ENCODE measurements at places on chromosomes 5 and 9.
A peak's percentile ranks its signal among the peaks of the same experiment; 100 is the strongest.

DNA sequence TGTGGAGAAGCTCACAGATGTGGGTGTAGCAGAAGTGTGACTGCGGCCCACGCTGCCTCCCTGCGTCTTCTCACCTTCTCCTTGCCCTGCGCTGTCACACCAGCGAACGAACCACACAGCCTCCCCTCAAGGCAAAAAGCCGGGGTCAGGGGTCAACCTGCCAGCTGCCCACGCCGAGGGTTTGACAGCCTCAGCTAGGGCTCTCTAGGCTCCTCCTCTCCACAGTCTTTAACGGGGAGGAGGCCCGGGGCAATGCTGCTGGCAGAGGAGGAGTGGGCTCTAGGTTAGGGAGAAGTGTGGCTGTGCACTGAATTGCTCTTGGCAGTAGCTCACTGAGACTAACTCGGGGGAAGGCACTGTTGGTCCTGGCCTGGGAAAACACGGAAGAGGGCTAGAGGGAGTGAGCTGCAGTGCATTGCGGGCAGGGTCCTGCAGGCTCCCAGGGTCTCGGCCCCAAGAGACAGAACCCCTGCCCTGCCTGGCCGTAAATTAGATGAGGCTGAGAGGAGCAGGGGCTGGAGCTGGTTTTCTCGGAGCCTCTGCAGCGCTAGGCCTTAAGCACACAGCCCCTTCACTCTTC, 4.2 kb upstream of the TRIM52 start:
- no peak for DNase-seq

DNA sequence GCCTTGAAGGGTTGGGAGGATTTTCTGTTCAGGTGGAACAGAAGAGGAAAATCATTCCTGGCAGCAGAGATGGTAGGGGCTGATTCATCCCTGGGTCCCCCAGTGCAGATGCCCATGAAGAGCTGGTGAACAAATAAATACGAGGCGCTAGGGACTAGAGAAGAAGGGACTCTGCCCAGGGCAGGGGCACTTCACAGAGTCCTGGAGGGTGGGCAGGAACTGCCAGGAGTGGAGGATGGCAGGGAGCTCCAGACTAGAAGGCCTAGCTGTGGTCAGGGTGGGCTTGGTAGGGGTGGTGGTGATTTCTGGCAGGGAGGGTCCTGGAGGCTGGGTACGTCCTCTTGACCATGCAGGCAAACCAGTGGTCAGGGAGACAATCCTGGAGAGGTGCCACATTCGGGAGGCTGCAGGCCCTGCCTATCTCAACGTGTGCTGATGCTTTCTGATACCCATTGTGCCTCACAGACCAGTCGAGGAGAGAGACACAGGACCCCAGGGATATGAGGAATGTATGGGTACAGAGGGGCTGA, 69.9 kb downstream of the CRB2 start:
- DNase-seq: no peak

DNA sequence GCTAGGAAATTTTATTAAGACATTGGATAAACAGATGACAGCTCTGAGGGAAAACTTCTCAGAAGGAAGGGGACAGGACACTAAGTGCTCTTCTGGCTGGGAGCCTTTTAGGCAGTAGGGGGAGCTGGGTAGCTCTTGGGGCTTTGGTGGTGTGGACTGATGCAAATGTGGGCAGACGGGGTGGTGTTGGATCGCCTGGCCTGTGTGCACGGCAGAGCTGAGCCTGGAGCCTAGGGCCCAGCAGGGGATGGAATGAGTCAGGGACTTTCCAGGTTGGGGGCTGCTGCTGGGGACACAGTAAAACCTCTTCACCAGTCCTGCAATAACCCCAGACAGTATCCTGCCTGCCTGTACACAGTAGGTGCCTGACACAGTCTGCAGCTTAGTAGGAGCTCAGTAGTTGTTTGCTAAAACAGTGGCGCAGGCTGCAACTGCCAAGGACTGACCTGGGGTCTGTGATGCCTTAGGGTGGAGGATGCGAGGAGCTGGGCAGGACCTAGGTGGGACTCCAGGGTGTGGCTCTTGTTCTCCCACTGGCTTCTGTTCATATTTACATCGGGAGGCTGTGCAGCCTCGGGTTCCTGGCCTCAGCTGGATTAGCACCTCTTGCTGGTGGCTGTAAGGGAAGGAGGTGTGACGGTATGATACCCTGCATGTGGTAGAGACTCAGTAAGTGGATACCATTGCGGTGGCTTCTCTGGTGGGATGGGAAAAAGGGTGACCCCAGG, 83.8 kb downstream of the DAB2IP start:
- no peak for DNase-seq

DNA sequence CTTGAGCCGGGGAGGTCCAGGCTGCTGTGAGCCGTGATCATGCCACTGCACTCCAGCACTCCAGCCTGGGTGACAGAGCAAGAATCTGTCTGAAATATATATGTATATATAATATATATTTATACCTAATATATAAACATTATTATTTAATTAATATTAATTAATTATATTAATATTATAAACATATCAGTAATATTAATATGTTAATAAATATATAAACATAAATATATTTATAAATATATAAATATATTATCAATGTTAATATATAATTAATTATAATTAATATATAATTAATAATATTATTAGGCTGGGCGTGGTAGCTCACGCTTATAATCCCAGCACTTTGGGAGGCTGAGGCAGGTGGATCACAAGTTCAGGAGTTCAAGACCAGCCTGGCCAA, 41.1 kb downstream of the F2R start:
- DNase-seq: no peak

GRCh38 chr9:122900791-122901190, 4.4 kb downstream of the RC3H2 start:
- DNase-seq: no peak

GRCh38 chr9:92206488-92206887, 87.0 kb downstream of the IARS1 start:
- no peak for DNase-seq

DNA sequence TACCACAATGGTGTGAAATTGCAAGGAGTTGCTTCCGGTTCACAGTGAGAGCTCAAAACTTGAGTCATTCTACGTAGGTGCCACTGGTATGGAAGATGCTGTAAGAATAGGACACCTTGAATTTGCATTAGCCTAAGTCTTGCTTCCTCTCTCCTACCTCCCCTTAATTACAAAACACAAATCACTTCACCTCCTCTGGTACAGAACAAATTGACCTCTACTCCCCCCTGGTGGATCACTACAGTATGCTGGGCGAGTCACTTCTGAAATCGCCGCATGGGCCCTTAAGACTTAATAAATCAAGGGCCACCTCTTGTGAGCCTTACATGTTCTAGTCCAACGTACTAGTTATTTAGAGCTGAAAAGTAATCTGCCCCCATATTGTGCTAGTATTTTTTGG, 145.3 kb upstream of the SMARCA2 start:
- peak; percentile 25 for DNase-seq

GRCh38 chr5:36392818-36393217, 91.1 kb upstream of the RANBP3L start:
- DNase-seq: no peak

DNA sequence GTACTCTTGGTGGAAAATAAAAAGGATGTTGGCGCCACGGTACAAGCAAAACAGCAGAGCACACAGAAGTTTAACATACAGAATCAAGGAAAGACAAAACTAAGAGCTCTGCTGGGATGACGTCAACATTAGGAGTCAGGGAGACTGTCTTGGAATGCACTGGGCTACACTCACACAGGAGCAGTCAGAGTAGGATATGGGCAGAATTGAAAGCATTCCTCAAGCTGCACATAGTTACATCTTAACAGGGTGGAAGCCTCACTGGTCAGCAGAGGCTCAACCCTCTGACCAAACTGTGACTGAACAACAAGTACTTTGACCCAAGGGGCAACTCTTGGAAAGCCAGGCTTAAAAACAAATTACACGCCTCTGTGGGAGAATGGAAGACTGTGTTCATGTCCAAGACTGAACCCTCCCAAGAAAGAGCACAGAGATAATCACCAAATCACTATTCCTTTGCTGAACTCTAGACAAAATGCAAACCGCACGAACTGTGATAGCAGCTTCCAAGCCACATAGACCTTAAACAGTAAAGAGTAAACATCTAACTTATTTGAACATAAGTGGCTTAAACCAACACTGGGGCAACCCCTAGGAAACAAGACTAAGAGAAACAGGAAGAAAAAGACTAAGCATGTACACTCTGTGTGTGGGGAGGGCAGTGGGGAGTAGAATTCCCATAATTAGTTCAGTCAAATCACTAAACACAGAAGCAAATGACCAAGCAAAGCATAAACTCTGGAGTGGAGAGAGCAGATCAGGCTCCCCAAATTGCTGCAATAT, 772.7 kb downstream of the PRELID2 start:
- no peak for DNase-seq

DNA sequence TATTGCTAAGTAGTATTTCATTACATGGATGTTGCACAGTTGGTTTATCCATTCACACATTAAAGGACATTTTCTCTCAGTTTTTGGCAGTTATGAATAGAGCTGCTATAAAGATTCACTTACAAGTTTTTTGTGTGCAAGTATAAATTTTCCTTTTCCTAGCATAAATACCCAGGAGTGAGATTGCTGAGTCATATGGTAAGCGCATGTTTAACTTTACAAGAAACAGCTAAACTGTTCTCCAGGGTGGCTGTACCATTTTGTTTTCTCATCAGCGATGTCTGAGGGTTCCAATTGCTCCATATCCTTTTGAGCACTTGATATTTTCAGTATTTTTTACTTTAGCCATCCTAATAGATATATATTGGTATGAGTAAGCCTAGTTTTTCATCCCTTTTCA, 16.4 kb upstream of the ABCA1 start:
- no peak for DNase-seq

DNA sequence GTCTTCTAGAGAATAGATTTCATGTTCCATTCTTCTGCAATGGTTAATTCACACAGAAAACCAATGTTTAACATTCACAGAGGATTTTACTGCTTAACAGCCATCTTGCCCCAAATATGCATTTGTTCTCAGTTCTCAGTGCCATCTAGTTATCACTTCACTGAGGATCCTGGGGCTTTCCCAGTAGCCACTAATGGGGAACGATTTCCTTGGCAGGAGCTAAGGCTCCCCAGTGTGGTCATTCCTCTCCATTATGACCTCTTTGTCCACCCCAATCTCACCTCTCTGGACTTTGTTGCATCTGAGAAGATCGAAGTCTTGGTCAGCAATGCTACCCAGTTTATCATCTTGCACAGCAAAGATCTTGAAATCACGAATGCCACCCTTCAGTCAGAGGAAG, 3.4 kb downstream of the ERAP2 start:
- no peak for DNase-seq

DNA sequence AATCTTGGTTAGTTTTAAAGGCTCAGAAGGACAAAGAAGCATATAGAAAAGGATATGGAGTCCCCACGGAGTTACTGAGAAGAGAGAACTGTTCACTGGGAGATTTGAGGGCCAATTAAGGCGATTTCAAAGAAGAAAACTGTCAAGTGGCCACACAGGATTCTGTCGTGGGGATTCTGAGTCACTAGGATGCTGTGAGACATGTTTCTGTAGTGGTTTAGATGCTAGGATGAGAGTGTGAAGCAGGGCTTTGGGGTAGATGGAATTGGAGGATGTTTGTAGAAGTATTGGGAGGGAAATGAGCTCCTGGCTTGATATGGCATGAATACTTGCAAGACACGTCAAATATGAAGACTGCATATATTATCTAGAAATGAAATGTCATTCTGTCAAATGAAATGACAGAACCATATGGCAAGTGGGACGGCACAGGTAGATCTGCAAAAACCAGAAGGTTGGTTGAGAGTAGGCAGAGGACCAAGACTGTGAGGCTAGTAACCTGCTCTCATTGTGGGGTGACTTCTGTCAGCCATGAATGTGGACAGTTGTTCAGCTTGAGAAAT, 136.3 kb upstream of the SPRY4 start:
- no peak for DNase-seq

GRCh38 chr5:88736494-88736893, 146.5 kb downstream of the MEF2C start:
- DNase-seq: no peak

GRCh38 chr9:74172874-74173273, 324.3 kb upstream of the RORB start:
- DNase-seq: no peak

DNA sequence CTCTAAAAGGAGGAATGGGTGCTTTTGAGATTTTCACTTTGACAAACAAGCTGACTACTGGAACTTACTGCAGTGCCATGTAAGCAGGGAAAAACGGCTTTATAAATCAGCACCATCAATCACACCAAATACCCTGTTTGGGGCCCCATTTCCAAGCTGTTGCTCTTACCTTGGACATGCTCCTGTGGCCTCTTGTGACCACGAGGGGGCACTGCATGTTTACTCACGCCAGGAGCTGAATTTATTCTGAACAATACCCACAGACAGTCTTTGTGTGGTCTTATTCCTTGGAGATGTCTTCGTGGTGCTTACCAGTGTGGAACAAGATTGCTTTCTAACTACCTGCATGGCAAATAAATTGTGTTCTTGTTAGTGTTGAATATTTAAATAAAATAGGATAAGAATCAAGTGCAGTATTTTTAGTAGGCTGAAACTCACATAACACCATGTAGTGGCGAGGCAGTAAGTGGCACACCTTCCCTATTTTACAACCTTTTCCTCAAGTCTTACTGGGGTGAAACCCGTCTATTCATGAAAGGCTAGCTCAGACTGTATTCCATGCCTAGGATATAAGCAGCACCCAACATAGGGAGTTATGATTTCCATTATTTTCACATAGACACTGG, 155.5 kb upstream of the NMUR2 start:
- no peak for DNase-seq

Data from activated naive CD4-positive, alpha-beta T cell treated with anti-CD3 and anti-CD28 coated beads, Interleukin-2, amount 50 U/mL, for 16 hours (primary cell).